Gastroesophageal sphincter (tissue), 4 donors: ENCODE measurements at places on chromosomes 4 and X. TPM values are rescaled to one million over a fixed set of nuclear protein-coding genes. Genes with fewer than 3 reads are reported as not detected.

Gene SOX3
- total RNA-seq = not detected

Gene CXCL3
- not detected for total RNA-seq

Gene FRAS1
- 11.7 TPM for total RNA-seq

Gene CXorf65
- not detected for total RNA-seq

Gene F8A3
- 12.8 TPM for total RNA-seq

Gene ADAM29
- not detected for total RNA-seq

Gene OPHN1
- total RNA-seq = 12.1 TPM

Gene PRR32
- total RNA-seq = not detected

Gene MMGT1
- 37.6 TPM for total RNA-seq

Gene PPP3CA
- 29.2 TPM for total RNA-seq

Gene HMX1
- total RNA-seq = not detected

Gene GPR50
- total RNA-seq = not detected

- no peak for ATAC-seq
- H3K36me3 ChIP-seq = no peaks in the 10 kb centered on the region
- H3K27ac ChIP-seq = no peak overlapping the region
Observed at GRCh38 chrX:110853610-110854009, 58.0 kb upstream of the CHRDL1 start.

GRCh38 chr4:6338951-6339817 is 69.5 kb downstream of the WFS1 start:
- peaks cover 60% of the 10 kb centered on the region for H3K27me3 ChIP-seq
- H3K4me3 ChIP-seq = no peak overlapping the region
- ATAC-seq = no peak
- no peak overlapping the region for H3K27ac ChIP-seq
- H3K4me1 ChIP-seq = no peaks in the 10 kb centered on the region

DNA sequence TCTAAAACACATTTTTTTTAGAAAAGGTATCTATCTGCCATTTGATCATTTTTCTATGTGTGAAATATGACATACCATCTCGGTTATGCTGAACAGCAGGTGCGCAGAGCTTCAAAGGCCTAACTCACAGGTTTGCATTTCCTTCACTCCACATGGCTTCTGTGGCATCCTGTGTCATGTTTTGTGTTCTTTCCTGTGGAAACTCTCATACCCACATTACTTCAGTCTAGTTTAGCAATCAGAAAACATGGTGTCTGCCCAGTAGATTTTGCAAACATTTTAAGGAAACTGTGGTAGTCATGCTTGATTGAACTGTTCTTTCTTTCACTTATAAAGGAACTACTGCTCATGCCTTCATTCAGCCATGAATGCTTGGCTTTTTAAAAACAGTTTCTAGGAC is 11.3 kb upstream of the ARAP2 start:
- H3K4me1 ChIP-seq = no peaks in the 10 kb centered on the region
- no peaks in the 10 kb centered on the region for H3K27me3 ChIP-seq
- no peak for ATAC-seq
- H3K36me3 ChIP-seq = no peaks in the 10 kb centered on the region
- no peak overlapping the region for H3K27ac ChIP-seq
- H3K4me3 ChIP-seq = no peak overlapping the region

GRCh38 chr4:173802662-173803022 is 272.6 kb upstream of the HAND2 start:
- ATAC-seq = no peak
- H3K36me3 ChIP-seq = no peaks in the 10 kb centered on the region
- no peaks in the 10 kb centered on the region for H3K27me3 ChIP-seq
- H3K4me3 ChIP-seq = no peak overlapping the region

DNA sequence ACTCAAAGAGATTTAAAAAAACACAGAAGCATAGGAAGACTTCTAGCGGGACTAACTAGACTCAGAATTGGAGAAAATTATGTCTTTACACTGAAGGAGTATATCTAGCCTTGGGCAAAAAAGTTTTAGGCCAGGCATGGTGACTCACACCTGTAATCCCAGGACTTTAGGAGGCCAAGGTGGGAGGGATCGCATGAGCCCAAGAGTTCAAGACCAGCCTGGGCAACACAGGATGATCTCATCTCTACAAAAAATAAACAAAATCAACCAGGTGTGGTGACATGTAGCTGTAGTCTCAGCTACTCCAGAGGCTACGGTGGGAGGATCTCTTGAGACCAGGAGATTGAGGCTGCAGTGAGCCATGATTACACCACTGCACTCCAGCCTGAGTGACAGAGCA is 99.5 kb downstream of the NEUROG2 start:
- ATAC-seq = no peak
- no peak overlapping the region for H3K4me3 ChIP-seq
- H3K27me3 ChIP-seq = no peaks in the 10 kb centered on the region
- H3K4me1 ChIP-seq = no peaks in the 10 kb centered on the region
- no peak overlapping the region for H3K27ac ChIP-seq
- H3K36me3 ChIP-seq = peaks cover 40% of the 10 kb centered on the region

DNA sequence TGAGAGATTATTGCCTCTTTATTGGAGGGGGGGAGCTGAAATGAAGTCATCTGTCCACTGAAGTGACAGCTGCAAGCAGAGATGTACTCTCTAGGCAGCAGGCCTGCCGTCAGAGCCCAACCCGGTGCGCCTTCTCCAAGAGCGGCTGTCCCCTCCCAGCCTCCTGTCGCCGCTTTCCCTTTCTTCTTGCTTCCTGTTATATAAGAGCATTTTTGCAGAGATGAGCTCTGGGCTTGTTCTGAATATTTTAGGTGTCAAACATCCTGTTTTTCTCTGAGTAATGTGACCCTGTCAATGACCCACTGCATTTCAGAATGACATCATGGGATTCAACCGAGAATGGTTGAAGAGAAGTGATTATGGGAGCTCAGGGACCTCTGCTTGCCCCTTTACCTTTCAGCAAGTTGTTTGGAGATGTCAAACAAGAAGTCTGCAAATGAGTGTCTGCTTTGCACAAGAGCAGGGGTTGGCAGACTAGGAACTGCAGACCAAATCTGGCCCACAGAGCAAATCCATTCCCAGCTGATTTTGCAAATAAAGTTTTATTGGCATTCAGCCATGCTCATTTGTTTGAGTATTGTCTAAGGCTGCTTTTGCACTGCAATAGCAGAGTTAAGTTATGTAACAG is 79.9 kb downstream of the SLC9A6 start:
- H3K4me3 ChIP-seq = no peak overlapping the region
- no peaks in the 10 kb centered on the region for H3K36me3 ChIP-seq
- peak; percentile 57 for ATAC-seq
- H3K4me1 ChIP-seq = peaks cover 57% of the 10 kb centered on the region
- H3K27ac ChIP-seq = peak overlapping the region; percentile 84

GRCh38 chr4:92236877-92237276 is 66.9 kb upstream of the GRID2 start:
- H3K27me3 ChIP-seq = no peaks in the 10 kb centered on the region
- no peak overlapping the region for H3K4me3 ChIP-seq
- H3K36me3 ChIP-seq = no peaks in the 10 kb centered on the region
- no peak for ATAC-seq
- no peaks in the 10 kb centered on the region for H3K4me1 ChIP-seq
- no peak overlapping the region for H3K27ac ChIP-seq

- no peaks in the 10 kb centered on the region for H3K4me1 ChIP-seq
- H3K27ac ChIP-seq = no peak overlapping the region
- peaks cover 7% of the 10 kb centered on the region for H3K36me3 ChIP-seq
- no peak overlapping the region for H3K4me3 ChIP-seq
- no peak for ATAC-seq
Observed at GRCh38 chr4:105343146-105343931, 130.5 kb downstream of the PPA2 start.

- H3K4me3 ChIP-seq = peak overlapping the region; percentile 68
- H3K4me1 ChIP-seq = no peaks in the 10 kb centered on the region
- no peaks in the 10 kb centered on the region for H3K36me3 ChIP-seq
- no peak for ATAC-seq
- peak overlapping the region; percentile 95 for H3K27ac ChIP-seq
Observed at GRCh38 chrX:40174001-40174853, 76.5 kb upstream of the BCOR start.

DNA sequence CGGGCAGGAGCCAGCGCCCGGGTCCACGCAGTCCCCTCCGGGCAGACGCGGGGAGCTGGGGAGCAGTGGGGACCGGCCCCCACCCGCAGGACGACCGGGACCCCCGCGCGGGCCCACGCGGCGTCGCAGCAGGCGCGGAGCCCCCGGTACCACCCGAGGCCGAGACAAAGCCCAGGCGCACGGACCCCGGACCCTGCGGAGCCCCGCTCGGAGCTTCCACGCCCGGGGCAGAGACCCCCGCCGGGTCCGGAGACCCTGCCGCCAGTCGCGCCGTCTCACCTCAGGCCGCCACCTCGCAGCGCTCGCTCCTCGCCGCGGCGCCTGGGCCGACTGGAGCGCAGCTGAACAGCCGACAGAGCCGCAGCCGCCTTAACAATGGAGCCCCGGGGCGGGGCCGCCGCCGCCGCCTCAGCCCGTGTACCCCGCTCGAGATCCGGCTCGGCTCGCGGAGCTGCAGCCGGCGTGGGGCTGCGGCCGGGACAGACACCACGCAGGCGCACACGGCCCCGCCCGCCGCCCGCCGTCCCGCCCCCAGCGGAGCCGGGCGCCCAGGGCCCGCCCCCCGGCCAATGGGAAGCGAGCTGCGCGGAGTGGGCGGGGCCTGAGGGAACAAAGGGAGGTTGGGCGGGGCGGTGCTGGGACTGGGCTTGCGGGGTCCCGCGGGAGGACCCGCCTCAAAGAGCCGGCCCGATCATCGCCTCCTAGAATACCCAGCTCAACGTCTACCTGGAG is at the start of gene AFAP1:
TSS of gene AFAP1 (minus strand) at position 485 of the 732 bp plus-strand sequence. CDS start 67,783 bp downstream, outside the sequence.
- peak within 1 kb of the TSS; percentile 89 for H3K4me3 ChIP-seq
- no peaks in the 10 kb centered on the region for H3K27me3 ChIP-seq
- H3K36me3 ChIP-seq = no peaks in the 10 kb centered on the region
- peak within 1 kb of the TSS; percentile 99 for H3K27ac ChIP-seq
- ATAC-seq = peak; percentile 97
- H3K4me1 ChIP-seq = peaks cover 10% of the 10 kb centered on the region

GRCh38 chr4:83947125-83947829 is 411.4 kb downstream of the GPAT3 start:
- peak overlapping the region; percentile 48 for H3K27ac ChIP-seq
- no peak for ATAC-seq
- H3K27me3 ChIP-seq = no peaks in the 10 kb centered on the region

DNA sequence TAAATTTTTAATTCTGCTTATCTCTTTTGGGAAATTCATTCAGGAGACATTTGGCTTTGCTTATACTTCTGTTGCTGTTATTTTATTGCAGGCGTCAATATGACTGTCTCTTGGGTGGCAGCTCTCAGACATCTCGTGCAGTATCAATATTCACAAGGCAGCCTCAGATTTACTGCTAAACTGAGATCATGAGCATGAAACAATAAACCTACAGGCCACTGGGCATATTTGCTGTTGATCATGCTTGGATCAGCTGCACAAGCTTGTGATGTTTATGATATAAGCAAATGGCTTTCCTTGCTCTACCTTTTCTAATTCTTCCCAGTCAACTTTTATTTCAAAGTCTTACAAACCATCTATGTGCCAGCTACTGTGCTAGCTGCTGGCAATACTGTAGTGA is 39.2 kb downstream of the TSPAN5 start:
- H3K27me3 ChIP-seq = no peaks in the 10 kb centered on the region
- no peak overlapping the region for H3K4me3 ChIP-seq
- no peaks in the 10 kb centered on the region for H3K4me1 ChIP-seq
- no peak for ATAC-seq

- no peak overlapping the region for H3K4me3 ChIP-seq
- H3K4me1 ChIP-seq = peaks cover 22% of the 10 kb centered on the region
- H3K27me3 ChIP-seq = no peaks in the 10 kb centered on the region
- H3K27ac ChIP-seq = no peak overlapping the region
- H3K36me3 ChIP-seq = no peaks in the 10 kb centered on the region
Observed at GRCh38 chr4:475962-476361, 23.0 kb downstream of the ZNF721 start.

DNA sequence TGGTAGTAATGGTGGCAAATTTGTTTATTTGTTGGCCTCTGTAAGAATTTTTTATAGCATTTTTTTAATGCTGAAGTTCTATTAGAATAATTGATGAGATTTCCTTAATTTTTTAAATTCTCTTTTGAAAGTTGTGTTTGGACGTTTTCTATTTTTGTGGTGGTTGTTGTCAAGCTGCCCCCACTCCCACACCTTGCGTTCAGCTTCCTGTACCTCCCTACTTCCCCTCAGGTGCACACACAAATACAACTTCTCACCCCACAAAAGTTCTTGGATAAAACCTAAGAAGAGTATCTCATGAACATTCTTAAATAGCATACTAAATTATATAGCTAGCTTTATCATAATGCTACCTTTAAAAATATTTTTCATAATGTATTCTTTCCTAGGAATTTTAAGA is 38.7 kb downstream of the EXOC1 start:
- ATAC-seq = no peak
- H3K27me3 ChIP-seq = no peaks in the 10 kb centered on the region
- peaks cover 8% of the 10 kb centered on the region for H3K4me1 ChIP-seq
- no peaks in the 10 kb centered on the region for H3K36me3 ChIP-seq

GRCh38 chr4:142909908-142910307 is 63.8 kb upstream of the INPP4B start:
- no peaks in the 10 kb centered on the region for H3K36me3 ChIP-seq
- no peak overlapping the region for H3K4me3 ChIP-seq
- no peak for ATAC-seq

GRCh38 chrX:65073233-65073632 is 97.0 kb upstream of the ZC4H2 start:
- H3K27me3 ChIP-seq = no peaks in the 10 kb centered on the region
- no peak for ATAC-seq
- H3K4me3 ChIP-seq = no peak overlapping the region
- no peaks in the 10 kb centered on the region for H3K36me3 ChIP-seq
- H3K27ac ChIP-seq = no peak overlapping the region

- H3K27ac ChIP-seq = peak overlapping the region; percentile 20
- H3K27me3 ChIP-seq = no peaks in the 10 kb centered on the region
- H3K36me3 ChIP-seq = no peaks in the 10 kb centered on the region
Observed at GRCh38 chr4:154010371-154010770, 221.5 kb upstream of the SFRP2 start.

GRCh38 chr4:163591614-163592020 is 97.1 kb downstream of the TMA16 start:
- no peaks in the 10 kb centered on the region for H3K36me3 ChIP-seq
- H3K27me3 ChIP-seq = no peaks in the 10 kb centered on the region
- no peak overlapping the region for H3K4me3 ChIP-seq
- H3K27ac ChIP-seq = no peak overlapping the region

GRCh38 chr4:54439831-54440243 is 210.7 kb downstream of the PDGFRA start:
- H3K27ac ChIP-seq = peak overlapping the region; percentile 50
- peak overlapping the region; percentile 13 for H3K4me3 ChIP-seq
- no peaks in the 10 kb centered on the region for H3K36me3 ChIP-seq
- peaks cover 11% of the 10 kb centered on the region for H3K4me1 ChIP-seq
- H3K27me3 ChIP-seq = no peaks in the 10 kb centered on the region

GRCh38 chrX:71577682-71578081 is 555 bp upstream of the GCNA start:
- H3K4me1 ChIP-seq = no peaks in the 10 kb centered on the region
- no peaks in the 10 kb centered on the region for H3K27me3 ChIP-seq
- H3K4me3 ChIP-seq = no peak overlapping the region

- H3K4me3 ChIP-seq = no peak overlapping the region
- peak; percentile 54 for ATAC-seq
- H3K36me3 ChIP-seq = no peaks in the 10 kb centered on the region
- no peak overlapping the region for H3K27ac ChIP-seq
Observed at GRCh38 chrX:10190367-10190766, 33.6 kb downstream of the CLCN4 start.

- ATAC-seq = no peak
- no peaks in the 10 kb centered on the region for H3K36me3 ChIP-seq
- H3K27me3 ChIP-seq = no peaks in the 10 kb centered on the region
- H3K4me1 ChIP-seq = no peaks in the 10 kb centered on the region
Observed at GRCh38 chr4:124152132-124152531, 560.4 kb downstream of the ANKRD50 start.

GRCh38 chrX:118528071-118528737 is 32.6 kb downstream of the DOCK11 start:
- H3K4me3 ChIP-seq = no peak overlapping the region
- H3K27me3 ChIP-seq = no peaks in the 10 kb centered on the region
- no peaks in the 10 kb centered on the region for H3K4me1 ChIP-seq
- H3K27ac ChIP-seq = no peak overlapping the region
- ATAC-seq = no peak
